ENCODE measurements at places on chromosomes 13 and 19.

GRCh38 chr19:42529248-42529764 is 1.0 kb upstream of the CEACAM1 start:
- DNase-seq = peak; percentile 6

DNA sequence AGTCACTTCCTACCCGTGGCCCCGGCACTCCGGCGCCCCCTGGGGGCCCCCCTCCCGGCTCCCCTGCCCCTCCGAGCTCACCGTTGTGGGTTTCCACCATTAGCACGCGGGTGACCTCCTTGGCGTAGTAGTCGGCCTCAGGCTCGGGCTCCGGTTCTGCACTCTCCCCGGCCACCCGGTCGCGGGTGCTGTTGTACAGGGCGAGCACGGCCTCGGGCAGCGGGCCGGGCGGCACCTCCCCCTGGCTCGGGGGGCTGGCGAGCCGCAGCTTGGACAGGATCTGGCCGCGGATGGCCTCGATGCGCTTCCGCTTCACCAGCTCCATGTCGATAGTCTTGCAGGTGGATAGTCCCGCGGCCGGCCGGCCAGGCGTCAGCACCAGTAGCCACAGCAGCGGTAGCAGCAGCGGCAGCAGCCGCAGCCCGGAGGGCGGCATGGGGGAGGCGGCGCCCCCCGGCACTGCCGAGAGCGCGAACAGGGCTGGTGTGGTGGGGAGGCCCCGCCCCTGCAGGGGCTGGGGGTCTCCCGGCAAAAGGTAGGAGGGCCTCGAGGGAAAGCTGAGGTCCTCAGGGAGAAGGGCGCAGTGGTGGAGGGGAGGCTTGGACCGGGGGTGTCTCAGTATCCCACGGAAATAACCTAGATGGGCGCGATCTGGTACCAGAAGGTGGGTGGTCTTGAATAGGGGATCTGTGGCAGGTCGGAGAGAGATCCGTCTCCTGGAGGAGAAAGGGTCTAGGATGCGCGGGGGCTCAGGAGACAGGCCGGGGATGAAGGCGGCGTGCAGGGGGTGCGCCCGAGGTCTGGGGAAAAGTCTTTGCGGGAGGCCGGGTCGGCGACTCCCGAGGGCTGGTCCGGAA is 885 bp downstream of the TGFB1 start:
- DNase-seq = no peak

DNA sequence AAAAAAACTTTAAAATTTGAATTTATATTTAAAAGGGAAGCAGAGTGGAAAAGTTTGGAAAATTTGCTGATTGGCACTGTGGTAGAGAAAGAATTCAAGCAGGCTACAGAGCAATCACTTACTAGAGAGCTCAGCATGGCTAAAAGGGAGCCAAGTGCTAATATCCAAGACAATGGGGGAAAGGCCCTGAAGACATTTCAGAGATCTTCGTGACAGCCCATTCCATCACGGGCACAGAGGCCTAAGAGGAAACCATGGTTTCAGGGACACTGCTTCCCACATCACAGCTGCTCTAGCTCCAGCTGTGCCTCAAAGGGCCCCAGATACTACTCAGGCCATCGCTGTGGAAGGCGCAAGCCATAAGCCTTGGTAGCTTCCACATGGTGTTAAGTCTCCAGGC is 73.7 kb downstream of the SGCG start:
- DNase-seq = no peak

DNA sequence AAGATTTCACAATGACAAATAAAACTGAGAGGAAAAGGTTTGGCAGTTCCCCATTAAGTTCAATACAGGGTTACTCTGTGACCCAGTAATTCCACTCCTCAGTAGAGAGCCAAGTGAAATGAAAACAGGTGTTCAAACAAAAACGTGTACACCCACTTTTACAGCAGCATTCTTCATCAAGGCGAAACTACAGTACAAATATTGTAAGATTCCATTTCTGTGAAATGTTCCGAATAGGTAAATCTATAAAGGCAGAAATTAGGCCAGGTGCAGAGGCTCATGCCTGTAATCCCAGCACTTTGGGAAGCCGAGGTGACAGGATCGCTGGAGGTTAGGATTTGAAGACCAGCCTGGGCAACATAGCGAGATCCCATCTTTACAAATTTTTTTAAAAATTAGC is 8.9 kb upstream of the GDF15 start:
- DNase-seq = no peak

GRCh38 chr13:66879988-66880387 is 350.1 kb downstream of the PCDH9 start:
- DNase-seq = no peak

DNA sequence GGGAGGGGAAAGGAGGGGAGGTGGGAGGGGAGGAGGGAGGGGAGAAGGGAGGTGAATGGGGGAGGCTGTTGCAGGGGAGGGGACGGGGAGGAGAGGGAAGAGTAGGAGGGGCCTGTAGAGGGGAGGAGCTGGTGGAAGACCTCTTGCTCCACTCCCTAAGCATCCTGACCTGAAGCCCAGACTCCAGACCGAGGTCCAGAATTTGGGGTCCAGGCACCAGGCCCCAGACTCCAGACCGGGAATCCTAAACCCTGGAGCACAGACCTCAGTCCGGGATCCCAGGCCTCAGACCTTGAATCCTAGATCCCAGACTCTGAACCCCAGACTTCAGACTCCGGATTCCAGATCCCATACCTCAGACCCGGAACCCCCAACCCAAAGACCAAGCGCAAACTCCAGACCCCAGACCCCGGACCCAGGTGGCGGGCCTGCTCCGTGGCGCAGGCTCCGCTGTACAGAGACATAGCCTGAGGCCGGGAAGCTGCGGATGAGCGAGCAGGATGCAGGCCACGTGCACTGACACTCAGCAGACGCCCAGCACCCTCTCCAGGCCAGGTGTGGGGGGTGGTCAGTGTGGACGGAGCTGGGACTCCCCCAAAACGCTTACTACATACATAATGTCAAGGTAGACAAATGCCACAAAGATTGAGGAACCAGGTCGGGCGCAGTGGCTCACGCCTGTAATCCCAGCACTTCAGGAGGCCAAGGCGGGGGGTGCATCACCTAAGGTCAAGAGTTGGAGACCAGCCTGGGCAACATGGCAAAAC is 710 bp upstream of the BTBD2 start:
- DNase-seq = peak; percentile 36

- no peak for DNase-seq
These were observed 9.0 kb downstream of the CIB3 start for GRCh38 chr19:16164222-16164890.

DNA sequence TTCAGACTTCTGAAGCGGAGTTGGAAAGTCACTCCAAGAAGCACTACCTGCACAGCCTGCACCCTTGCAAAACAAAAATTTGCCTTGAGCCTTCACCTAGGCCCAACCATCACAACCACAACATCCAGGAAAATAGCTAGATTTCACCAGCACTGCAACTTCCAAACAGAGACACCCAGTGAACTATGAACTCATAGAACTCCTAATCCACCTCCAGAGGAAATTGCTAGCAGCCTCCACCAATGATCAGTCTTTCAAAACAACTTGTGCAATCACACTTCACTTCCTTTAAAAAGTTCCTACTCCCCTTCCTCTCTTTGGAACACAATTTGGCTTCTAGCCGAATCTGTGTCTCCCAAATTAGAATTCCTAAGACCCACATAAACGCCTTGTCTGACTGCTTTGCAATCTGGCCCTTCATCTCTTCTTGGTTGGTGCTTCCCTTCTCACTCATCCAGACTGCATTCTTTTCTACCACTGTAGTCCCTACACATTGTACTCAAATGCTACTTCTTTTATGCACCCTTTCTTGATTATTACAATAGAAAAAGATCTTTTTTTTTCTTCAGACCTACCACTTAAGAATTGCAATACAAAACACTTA is 489.2 kb upstream of the ARGLU1 start:
- DNase-seq = no peak

GRCh38 chr19:50599427-50599826 is 31.2 kb upstream of the LRRC4B start:
- DNase-seq = no peak

DNA sequence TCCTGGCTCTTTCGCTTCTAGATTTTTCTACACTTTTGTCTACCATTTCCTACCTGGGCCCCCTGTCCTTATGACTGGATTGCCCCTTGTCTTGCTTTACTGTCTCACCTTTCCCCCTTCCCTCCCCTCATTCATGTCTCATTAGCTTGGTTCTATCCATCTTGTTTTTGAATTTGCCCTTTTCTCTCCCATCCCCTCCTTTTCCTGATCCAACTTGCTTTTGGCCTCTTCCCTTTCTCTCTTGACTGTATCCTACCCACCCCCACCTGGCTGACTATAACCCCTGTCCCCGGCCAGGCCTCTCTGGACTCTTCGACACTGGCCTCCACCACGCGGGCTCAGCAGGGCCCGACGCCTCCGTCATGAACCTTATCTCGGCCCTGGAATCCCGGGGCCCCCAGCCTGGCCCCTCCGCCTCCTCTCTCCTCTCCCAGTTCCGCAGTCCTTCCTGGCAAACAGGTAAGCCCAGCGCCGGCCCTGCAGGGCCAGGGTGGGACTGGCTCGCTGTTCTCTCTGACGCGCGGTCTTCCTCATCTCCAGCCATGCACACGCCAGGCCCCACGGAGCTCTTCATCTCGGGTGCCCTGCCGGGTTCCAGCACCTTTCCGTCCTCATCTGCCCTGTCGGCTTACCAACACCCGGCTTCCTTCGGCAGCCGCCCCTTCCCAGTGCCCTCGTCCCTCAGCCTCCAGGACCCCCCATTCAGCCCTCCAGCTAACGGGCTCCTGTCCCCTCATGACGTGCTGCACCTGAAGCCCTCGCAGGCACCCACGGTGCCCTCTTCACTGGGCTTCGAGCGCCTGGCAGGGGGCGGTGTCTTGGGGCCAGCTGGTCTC is 3.4 kb downstream of the PRR12 start:
- no peak for DNase-seq

DNA sequence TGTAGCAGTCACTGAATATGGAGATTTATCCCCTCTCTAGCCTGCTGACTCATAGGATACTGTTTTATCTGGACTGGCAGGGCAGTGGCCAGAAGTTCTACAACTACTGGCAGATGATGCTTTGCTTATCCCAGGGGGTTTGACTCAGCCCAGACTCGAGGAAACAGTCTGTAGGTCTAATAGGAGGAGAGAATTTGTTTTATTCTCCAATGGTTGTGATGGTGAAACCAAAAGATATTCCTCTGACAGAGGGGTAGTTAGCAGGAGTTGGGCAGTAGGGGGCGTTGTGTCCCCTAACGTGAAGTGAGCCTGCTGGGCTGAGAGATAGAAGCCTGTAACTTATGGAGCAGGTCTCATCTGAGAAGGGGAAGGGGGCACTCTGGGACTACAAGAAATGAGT is 74.9 kb downstream of the WTIP start:
- DNase-seq = no peak

DNA sequence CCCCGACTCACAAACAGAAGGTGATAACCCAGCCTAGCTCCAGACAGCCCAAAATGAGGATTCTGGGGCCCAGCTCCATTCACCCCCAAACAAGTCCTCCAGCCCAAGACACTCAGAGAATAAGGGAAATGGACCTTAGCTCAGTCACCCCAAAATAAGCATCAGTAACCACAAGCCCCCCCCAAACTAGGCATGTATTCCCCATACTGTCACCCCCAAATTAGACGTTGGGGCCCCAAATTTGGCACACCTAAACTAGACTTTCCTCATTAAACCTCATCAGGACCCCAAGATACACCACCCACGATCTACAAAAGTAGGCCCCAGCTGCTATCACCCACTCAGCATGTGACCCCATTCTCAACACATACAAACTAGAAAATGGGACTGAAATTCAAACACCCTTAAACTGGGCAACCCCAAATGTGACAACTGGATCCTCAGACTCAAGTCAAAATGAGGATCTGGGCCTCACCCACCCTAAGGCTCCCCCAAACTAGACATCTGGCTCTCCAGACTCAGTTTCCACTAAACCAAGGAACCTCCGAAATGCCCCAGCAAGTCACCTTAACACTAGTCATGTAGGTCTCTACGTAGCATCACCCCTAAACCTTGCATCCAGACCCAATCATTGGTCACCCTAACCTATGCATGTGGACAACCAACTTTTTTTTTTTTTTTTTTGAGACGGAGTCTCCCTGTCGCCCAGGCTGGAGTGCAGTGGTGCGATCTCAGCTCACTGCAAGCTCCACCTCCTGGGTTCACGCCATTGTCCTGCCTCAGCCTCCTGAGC is 13.4 kb upstream of the ERFL start:
- DNase-seq = no peak

DNA sequence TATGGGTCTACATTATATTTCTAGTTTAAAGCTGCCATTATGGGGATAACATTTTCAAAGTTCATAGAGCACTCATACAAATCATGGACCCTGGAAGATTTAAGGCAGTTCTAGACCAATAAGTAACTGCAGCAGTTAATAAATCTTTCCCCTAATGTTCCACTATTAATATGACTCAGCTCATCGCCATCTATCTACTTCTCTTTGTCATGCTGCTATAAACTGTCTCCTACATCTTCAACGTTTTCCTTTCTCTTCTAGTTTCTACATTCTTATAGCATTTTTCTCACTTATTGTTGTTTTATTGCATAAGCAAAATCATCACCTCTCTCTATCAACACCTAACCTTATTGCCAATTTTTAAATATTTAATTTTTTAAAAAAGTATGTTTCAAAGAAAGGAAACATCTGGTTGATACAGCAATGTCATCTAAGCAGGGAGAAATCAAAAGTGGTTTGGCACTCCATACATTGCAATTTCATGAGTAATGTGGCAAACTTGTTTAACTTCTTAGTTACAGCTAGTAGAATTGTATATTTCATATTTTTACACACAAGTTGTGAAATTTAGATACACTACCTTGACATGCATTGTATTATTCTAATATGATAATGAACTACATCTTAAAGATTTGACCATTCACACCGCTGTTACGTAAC is 1500.4 kb upstream of the MIR17HG start:
- DNase-seq = no peak

GRCh38 chr13:71590654-71591148 is 276.3 kb downstream of the DACH1 start:
- DNase-seq = no peak

DNA sequence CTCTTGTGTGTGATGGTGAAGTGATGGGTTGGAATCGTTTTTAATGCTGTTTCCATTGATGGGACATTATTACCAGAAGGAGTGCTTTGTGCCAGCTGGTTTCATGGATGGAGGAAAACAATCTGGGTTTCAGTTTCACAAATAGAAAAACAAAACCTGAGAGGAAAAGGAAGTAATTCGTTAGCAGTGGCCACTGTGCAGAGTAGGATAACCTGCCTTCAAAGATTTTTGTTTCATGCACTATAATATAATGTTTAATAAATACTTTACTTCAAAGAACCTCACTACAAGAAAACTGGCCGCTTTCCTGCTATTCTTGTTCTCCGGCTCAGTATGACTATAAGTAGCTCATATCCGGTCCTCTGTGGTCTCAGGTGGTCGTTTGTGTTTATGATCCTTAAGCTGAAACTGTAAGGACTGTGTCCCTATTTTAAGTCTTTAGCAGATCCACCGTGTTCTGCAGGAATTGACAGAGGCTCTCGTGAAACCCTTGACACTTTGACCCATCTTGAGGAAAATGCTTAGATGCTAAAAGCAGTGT is 104.7 kb downstream of the GGACT start:
- no peak for DNase-seq
